CD4-positive, alpha-beta memory T cell (primary cell): ENCODE measurements at places on chromosomes 3 and 15. TPM values are rescaled to one million over a fixed set of nuclear protein-coding genes. Genes with fewer than 3 reads are reported as not detected.

Gene PLA2G4B
- 64.9 TPM for total RNA-seq

- no peaks in the 10 kb centered on the region for H3K36me3 ChIP-seq
- DNase-seq: no peak
- no peak overlapping the region for H3K4me3 ChIP-seq
- no peak overlapping the region for H3K27ac ChIP-seq
- no peaks in the 10 kb centered on the region for H3K4me1 ChIP-seq
- no peaks in the 10 kb centered on the region for H3K27me3 ChIP-seq
Measured at GRCh38 chr3:197017003-197017402, 12.6 kb downstream of the MELTF start.

GRCh38 chr3:104960579-104960978, 406.1 kb upstream of the ALCAM start:
- no peaks in the 10 kb centered on the region for H3K36me3 ChIP-seq
- DNase-seq: no peak
- H3K27ac ChIP-seq: no peak overlapping the region
- no peaks in the 10 kb centered on the region for H3K27me3 ChIP-seq
- H3K4me3 ChIP-seq: no peak overlapping the region
- H3K4me1 ChIP-seq: no peaks in the 10 kb centered on the region

GRCh38 chr3:143826296-143826695, 22.0 kb downstream of the SLC9A9 start:
- no peak overlapping the region for H3K4me3 ChIP-seq
- peaks cover 42% of the 10 kb centered on the region for H3K4me1 ChIP-seq
- H3K27me3 ChIP-seq: no peaks in the 10 kb centered on the region
- H3K27ac ChIP-seq: no peak overlapping the region

GRCh38 chr3:17639765-17640164, 102.7 kb downstream of the TBC1D5 start:
- H3K36me3 ChIP-seq: no peaks in the 10 kb centered on the region
- no peak overlapping the region for H3K27ac ChIP-seq
- DNase-seq: no peak
- no peaks in the 10 kb centered on the region for H3K4me1 ChIP-seq
- H3K27me3 ChIP-seq: no peaks in the 10 kb centered on the region

DNA sequence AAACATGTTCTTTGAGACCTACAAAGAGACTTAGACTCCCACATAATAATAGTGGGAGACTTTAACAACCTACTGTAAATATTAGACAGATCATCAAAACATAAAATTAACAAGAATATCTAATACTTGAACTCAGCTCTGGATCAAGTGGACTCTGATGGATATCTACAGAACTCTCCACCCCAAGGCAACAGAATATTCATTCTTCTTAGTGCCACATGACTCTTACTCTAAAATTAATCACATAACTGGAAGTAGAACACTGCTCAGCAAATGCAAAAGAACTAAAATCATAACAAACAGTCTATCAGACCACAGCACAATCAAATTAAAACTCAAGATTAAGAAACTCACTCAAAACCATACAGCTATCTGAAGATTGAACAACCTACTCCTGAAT, 15.9 kb upstream of the PLSCR2 start:
- no peak overlapping the region for H3K27ac ChIP-seq
- H3K36me3 ChIP-seq: no peaks in the 10 kb centered on the region
- H3K4me1 ChIP-seq: no peaks in the 10 kb centered on the region
- DNase-seq: no peak
- H3K27me3 ChIP-seq: no peaks in the 10 kb centered on the region

GRCh38 chr3:8458238-8458661, 43.4 kb upstream of the LMCD1 start:
- no peaks in the 10 kb centered on the region for H3K27me3 ChIP-seq
- H3K4me1 ChIP-seq: no peaks in the 10 kb centered on the region
- H3K36me3 ChIP-seq: no peaks in the 10 kb centered on the region
- H3K4me3 ChIP-seq: no peak overlapping the region
- H3K27ac ChIP-seq: no peak overlapping the region

Gene LINGO1
- not detected for total RNA-seq

GRCh38 chr3:48112813-48113212, 75.4 kb downstream of the CDC25A start:
- no peak for DNase-seq
- no peaks in the 10 kb centered on the region for H3K27me3 ChIP-seq
- peak overlapping the region; percentile 46 for H3K27ac ChIP-seq
- no peak overlapping the region for H3K4me3 ChIP-seq
- H3K36me3 ChIP-seq: no peaks in the 10 kb centered on the region

Gene KNG1
- not detected for total RNA-seq

DNA sequence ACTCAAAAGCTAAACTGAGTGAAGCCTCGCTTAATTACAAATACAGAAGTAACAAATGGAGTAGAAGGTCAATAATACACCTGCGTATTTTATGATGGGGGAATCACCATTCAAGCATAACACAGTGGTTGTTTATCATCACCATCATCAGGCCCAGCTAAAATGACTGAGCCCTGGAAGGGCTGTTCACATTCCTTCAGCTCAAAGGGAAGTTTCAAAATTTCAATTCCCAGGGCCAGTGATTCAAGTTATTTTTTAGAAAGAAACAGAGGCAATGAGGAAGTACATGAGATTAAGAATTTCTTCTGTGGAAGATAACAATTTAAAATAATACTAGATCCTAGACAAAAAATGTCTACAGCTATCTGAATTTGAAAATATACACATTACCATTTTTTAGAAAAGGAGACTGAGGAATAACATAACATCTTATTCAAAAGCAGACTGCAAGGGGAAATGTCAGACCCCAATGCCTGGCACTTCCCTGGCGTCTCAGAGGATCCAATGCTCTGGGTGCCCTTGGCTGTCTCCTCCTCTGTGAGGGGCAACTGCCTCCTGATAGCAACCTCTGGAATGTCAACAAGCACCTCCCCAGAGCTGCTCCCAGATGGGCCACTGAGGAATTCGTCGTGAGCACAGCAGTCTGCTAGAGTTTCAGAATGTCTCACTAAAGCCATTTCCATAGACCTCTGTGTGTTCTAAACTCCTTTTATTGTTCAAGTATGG, 22.8 kb downstream of the EHD4 start:
- no peaks in the 10 kb centered on the region for H3K4me1 ChIP-seq
- H3K36me3 ChIP-seq: peaks cover 23% of the 10 kb centered on the region
- no peak for DNase-seq
- H3K27me3 ChIP-seq: no peaks in the 10 kb centered on the region

DNA sequence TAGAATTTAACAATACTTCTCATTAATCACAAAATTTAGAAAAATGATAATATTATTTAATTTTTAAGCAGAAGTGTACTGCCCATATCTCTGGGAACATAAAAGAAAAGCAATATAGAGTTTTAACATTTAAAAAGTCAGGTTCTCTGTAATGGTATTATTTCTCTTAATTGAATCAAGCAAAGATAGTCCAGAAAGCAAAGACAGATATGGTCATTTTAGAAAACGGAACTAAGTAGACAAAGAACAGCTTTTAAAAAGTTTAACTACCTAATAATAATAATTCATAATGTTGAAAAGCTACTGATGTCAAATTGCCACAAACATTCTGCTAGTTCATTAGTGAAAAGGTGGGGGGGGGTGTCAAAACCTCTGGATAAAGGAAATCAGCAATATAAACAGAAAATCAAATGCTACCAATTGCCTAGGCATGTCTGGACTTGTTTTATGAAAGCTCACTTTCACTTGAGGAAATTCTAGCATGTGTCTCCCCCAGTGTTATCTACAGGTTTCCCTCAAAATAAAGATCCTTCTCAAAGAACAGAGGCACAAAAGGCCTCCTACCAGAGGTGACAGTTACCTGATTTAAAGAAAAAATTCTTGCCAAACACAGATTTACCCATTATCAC, 1.7 kb downstream of the ZMAT3 start:
- no peak overlapping the region for H3K4me3 ChIP-seq
- no peaks in the 10 kb centered on the region for H3K36me3 ChIP-seq
- no peaks in the 10 kb centered on the region for H3K27me3 ChIP-seq
- H3K27ac ChIP-seq: no peak overlapping the region

Gene CFAP161
- not detected for total RNA-seq

DNA sequence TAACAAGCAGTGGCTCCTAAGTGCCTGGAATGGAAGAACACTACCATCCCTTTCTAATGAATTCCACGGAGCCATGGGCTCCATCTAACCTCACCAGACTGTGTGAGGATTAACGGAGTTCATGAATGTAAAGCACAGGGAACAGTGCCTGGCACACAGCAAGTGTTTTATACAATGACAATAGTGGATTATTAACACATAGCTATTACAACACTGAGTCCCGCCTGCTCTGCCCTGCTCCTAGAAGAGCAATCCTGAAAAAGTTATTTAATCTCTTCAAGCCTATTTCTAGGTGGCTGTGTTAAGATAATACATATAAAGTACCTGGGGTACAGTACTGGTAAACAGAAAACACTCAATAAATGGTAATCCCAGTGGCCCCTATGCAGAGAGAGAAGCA, 51.4 kb downstream of the RYK start:
- DNase-seq: no peak
- H3K36me3 ChIP-seq: peaks cover 4% of the 10 kb centered on the region
- no peaks in the 10 kb centered on the region for H3K27me3 ChIP-seq
- H3K4me3 ChIP-seq: no peak overlapping the region
- no peak overlapping the region for H3K27ac ChIP-seq
- no peaks in the 10 kb centered on the region for H3K4me1 ChIP-seq

GRCh38 chr15:84863565-84864443, 20.7 kb upstream of the SLC28A1 start:
- no peak overlapping the region for H3K4me3 ChIP-seq
- no peak overlapping the region for H3K27ac ChIP-seq
- no peak for DNase-seq
- H3K27me3 ChIP-seq: no peaks in the 10 kb centered on the region
- no peaks in the 10 kb centered on the region for H3K36me3 ChIP-seq

DNA sequence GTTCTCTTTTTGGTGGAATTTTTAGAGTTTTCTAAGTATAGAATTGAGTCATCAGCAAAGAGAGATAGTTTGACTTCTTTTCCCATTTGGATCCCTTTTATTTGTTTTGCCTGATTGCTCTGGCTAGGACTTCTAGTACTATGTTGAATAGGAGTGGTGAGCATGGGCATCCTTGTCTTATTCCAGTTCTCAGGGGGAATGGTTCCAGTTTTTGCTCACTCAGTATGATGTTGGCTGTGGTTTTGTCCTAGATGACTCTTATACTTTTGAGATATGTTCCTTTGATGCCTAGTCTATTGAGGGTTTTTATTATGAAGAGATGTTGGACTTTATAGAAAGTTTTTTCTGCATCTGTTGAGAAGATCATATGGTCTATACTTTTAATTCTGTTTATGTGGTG, 72.5 kb downstream of the TNFAIP8L3 start:
- no peaks in the 10 kb centered on the region for H3K27me3 ChIP-seq
- H3K36me3 ChIP-seq: no peaks in the 10 kb centered on the region
- no peak for DNase-seq
- H3K4me3 ChIP-seq: no peak overlapping the region
- H3K27ac ChIP-seq: no peak overlapping the region

GRCh38 chr15:71352125-71352524, 236.9 kb downstream of the THSD4 start:
- H3K4me3 ChIP-seq: no peak overlapping the region
- no peaks in the 10 kb centered on the region for H3K27me3 ChIP-seq
- no peak overlapping the region for H3K27ac ChIP-seq
- no peaks in the 10 kb centered on the region for H3K36me3 ChIP-seq

GRCh38 chr15:76642671-76643070, 262.5 kb downstream of the SCAPER start:
- no peak overlapping the region for H3K4me3 ChIP-seq
- no peak overlapping the region for H3K27ac ChIP-seq
- no peaks in the 10 kb centered on the region for H3K4me1 ChIP-seq
- no peaks in the 10 kb centered on the region for H3K36me3 ChIP-seq

Gene RAD51
- total RNA-seq: 0.93 TPM

GRCh38 chr15:56094171-56094570, 100.8 kb upstream of the NEDD4 start:
- H3K4me3 ChIP-seq: no peak overlapping the region
- no peaks in the 10 kb centered on the region for H3K27me3 ChIP-seq
- no peak overlapping the region for H3K27ac ChIP-seq
- peaks cover 31% of the 10 kb centered on the region for H3K36me3 ChIP-seq
